ENCODE measurements at places on chromosomes 4 and X.

DNA sequence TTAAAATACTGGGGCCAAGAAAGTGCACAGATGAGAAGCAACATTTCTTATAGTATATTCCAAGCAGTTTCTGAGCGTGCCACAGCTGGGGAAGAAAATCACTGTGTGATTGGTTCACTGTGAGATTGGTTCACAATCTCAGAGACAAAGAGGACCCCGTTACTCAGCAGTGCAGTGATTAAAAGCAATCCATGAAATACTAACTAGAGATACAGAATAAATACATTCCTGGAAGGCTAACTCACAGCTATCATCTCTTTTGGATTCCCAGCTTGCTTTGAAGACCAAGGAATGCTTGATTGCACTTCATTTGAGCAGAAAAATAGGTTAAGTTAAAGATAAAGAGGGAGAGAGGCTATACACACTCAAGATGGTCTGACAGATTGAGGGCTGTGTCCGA lies 132.1 kb upstream of the RAPGEF2 start:
- no peak for DNase-seq

DNA sequence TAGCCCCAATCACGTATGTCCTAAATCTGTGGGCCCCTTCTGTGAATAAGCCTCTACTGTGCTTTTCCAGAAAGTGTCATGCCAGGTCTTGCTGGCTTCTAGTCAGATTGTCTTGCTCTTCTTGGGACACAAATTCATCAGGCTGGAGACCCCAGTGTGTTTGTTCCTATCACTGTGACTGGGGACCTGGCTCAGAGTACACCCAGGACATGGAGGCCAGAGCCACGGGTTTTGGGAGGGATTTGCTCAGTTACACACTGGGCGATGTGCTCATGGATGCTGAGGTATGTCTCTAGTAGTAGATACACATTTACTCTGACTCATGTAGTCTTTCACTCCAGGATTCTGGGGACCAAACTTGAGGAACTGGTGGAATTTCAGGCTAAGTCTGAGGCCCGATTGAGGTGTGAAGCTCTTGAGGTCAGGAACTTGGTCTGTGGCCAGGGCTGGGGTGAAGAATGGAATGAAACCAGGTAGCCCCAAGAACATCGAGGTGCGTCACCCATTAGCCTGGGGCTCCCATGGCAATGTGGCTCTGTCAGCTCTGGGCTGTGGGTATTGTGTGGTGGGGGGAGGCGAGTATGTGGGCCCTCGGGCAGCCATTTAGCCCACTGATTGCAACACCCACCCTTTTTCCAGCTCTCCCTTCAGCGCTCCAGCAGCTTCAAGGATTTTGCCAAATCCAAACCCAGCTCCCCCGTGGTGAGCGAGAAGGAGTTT lies 7.7 kb downstream of the SASH3 start:
- DNase-seq = no peak

- no peak for DNase-seq
Observed at GRCh38 chr4:170271723-170272122, 182.0 kb upstream of the AADAT start.

DNA sequence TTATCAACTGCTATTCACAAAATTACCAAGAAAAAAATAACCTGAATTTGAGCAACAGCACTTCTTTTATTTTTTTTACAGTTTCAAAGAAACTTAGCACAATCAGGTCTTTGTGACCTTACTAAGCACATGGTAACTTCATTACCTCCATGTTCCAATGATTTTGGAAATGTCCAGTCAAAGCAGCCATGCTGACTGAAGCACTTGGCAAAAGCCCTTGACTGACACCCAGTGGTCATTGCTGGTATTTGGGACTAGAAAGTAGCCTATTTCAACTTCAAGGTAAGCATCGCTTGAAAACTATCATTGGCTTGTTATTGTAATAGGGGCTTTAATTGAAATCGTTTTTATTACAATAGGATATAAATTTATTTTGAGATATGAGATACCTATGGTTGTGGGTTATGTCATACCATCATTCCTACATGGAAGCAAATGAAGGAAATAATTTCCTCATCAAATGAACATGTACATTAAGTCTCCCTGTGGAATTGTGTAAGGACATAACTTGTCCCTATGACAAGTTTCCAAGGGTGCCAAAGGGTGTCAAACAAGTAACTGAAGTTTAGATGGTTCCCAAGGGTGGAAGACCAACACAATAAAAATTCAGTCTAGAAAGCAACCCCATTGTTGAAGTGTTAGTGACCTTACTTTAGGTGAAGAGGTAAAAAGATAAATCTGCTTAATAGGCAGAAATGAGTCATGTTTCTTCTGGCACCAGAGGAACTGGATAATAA lies 15.2 kb upstream of the ANXA10 start:
- peak; percentile 13 for DNase-seq

DNA sequence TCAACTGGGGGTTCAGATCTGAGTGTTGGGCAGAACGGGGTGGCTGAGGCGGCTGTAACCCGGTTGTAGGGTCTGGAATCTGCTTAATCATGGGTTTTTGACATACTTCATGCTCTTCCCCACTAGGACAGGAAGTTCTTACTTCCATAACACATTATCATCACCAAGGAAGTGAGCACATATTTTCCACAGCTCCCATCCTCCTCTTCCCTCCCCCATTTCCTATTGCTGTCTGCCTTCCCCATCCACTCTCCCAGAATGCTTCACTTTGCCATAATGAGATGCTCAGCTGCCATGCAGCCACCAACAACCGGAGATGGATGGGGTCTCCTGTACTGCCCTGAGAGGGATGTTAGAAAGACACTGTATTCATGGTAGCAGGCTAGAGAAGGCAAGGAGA lies 6.4 kb upstream of the DCUN1D4 start:
- no peak for DNase-seq

- peak; percentile 56 for DNase-seq
Observed at GRCh38 chr4:7811536-7812191, 128.0 kb downstream of the AFAP1 start.

DNA sequence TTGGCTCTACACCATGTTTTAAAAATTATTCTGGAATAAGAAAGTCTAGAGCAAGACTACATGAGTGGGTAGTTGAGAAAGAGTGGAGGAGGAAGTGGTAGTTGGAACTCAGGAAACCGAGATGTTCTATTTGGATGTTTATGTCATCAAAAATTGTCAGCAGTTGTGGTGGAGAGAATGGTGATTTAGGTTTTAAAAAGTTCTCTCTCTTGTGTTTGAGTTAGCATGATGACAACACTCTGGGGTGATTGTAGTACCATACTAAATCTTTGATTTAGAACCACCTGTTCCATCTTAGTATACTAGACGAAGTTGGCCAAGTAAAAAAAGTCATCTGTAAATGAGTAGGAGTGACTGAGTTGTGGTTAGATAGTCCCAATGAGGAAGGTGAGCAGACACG lies 40.7 kb downstream of the KLHL2 start:
- no peak for DNase-seq

DNA sequence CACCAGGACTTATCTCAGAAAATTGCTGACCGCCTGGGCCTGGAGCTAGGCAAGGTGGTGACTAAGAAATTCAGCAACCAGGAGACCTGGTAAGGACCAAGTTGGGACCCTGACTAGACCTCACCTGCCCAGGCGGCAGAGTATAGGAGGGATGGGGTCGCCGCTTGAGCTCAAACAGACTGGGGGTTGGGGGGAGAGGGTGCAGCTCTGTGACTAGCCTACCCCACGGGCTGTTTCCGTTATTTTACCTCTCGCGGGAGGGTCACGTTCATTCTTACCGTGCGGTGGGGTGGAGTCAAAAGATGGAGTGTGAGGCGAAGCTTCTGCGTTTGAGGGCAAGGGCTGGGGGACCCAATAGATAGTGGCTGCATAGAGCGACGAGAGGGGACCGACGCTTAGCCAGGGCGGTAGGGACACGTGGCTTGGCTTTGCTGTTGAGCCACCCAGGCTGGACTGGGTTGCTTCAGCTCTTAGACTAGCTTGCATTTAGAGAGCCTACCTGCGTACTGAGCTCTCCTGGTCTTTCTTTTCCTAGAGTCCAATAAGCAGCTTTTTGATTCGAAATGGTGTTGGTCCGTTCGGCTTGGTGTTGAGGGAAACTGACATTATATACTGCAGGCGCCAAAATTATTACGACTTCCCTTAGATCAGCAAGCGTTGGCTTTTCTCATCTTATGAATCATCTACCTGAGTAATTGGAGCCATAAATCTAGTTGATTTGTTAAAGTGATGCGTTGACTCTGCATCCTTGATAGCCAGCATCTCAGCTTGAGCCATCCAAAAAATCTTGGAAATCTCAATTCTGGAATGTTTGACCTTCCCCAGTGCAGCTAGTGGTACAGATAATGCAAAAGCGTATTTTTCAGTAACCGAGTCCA lies 591 bp downstream of the PRPS1 start:
- peak; percentile 22 for DNase-seq

DNA sequence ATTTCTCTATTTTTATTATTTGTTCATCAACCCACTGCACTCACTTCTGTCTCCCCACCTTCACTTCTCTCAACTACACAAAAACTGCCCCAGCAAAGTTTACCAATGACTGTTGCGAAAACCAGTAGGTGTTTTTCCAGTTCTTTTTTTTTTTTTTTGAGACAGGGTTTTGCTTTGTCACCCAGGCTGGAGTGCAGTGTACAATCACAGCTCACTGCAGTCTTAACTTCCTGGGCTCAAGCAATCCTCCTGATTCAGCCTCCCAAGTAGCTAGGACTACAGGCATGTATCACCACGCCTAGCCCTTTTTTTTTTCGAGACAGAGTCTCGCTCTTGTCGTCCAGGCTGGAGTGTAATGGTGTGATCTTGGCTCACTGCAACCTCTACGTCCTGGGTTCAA lies 24.1 kb upstream of the HPRT1 start:
- DNase-seq = no peak

GRCh38 chr4:22488106-22488505 lies 27.8 kb downstream of the ADGRA3 start:
- DNase-seq = no peak

GRCh38 chr4:106450249-106450648 lies 81.7 kb upstream of the GIMD1 start:
- DNase-seq = no peak

DNA sequence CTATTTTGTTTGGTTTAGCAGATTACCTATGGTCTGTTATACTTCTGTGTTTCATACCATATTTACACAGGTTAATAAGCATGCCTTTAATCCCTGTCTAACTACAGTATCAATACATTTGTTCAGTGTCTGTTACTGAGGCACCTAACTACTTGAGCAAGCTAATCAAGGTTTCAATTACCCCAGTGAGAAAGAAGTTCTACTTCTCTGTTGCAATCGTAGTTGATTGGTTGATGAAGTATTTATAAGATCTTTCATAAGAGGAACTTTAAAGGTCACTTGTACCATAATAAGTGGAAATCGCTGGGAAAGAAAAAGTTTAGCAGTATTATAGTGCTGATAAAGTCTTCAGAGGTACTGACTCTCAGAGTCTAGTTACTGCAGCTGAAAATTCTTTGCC lies 490.6 kb downstream of the RPA4 start:
- DNase-seq = no peak

- no peak for DNase-seq
Observed at GRCh38 chrX:129750971-129751370, 12.2 kb downstream of the XPNPEP2 start.

DNA sequence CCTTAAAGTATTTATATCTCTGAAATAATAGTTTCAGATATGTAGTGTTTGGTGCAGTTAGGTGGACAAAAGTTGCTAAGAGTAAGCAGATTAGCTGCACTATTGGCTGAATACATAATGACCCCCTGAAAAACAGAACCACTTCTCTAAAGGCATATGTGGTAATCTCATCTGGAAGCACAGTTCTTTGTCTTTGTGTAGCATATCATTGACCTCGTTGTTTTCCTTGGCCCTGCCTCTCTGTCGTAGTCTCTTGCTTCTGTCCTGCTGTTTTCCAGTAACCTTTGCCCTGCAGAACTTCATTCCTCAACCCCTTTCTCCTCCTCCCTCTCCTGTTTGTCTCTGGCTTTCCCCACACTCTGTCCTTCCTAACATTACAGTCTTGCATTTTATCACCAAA lies 41.4 kb downstream of the JADE3 start:
- no peak for DNase-seq

DNA sequence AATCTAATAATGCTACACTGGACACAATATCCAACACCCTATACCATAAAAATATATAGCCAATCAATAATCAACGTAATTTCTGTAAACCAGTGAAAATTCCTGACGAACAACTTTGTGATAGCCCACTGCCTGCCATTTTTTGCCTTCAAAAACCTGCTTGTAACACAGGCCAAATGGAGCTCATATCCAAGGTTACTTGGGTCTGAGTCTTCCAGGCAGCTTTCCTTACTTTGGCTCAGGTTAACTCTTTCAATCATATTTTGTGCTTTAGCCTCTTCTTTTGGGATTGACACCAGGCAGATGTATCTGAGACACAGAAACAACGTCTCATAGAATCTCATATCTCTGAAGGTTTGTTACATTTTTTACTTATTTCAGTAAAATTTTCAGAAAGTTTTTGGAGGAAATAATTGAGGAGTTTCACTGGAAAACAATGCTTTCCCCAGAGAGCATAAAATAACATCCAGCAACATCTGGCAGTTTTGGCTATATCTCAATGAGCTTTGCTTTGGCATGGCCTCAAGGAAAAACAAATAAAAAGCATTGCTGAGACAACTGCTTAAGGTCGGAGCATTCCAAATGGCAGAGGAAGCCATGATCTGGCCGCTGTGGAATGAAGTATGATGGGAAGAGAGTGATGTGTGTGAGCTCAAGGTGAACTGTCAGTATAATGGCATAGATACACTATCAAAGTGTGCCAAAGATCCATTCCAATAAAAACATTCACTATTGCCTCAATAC lies 162.9 kb upstream of the SPIN4 start:
- peak; percentile 16 for DNase-seq

GRCh38 chr4:109614466-109614865 lies 54.4 kb downstream of the MCUB start:
- no peak for DNase-seq

DNA sequence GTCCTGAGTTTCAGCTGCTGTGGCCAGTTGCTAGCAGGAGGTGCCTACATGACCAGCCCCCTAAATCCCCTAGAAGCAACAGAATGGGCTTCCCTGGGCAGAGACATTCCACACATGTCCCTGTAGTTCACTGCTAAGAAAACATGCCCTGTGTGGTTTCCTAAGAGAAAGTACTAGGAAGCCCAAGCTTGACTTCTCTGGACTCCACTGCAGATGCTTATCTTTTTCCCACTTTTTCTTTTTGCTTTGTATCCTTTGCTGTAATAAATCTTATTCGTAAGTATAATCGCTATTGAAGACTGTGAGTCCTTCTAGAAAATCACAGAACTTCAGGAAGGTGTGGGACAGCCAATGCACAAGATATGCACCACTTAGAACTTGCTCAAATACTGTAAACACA lies 15.6 kb downstream of the RPGR start:
- no peak for DNase-seq

- DNase-seq = no peak
Observed at GRCh38 chr4:108110450-108110849, 58.3 kb downstream of the LEF1 start.

- DNase-seq = no peak
Observed at GRCh38 chr4:1873776-1874175, 2.6 kb downstream of the NSD2 start.

DNA sequence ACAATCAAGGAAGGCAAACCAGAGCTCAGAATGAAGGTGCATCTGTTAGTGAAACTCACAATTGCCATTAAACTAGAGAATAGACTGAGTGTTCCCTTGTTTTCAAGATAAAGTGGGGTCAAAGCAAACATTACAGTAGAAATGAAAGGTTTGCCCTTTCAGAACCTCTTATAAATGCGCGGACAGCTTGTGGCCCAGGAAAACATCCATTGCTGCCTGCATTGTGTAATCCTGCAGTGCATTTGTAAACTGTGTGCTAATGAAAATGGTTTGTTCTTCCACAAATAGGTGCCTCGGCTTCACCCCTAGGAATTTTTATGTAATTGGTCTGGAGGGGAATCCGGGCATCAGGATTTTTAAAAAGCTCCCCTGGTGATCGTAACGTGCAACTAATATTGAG lies 62.8 kb downstream of the SNX25 start:
- DNase-seq = no peak

- no peak for DNase-seq
Observed at GRCh38 chrX:48694776-48695533, 1.6 kb upstream of the SUV39H1 start.

Measured in hepatic stellate cell (primary cell).